ENCODE measurements at places on chromosomes 16 and 17. TPM values are rescaled to one million over a fixed set of nuclear protein-coding genes. Genes with fewer than 3 reads are reported as not detected.

- DNase-seq = no peak
- no peak overlapping the region for H3K27ac ChIP-seq
- no peak overlapping the region for H3K4me3 ChIP-seq
- no peaks in the 10 kb centered on the region for H3K4me1 ChIP-seq
These were observed 6.7 kb downstream of the SDR42E1 start for GRCh38 chr16:82004601-82005000.

DNA sequence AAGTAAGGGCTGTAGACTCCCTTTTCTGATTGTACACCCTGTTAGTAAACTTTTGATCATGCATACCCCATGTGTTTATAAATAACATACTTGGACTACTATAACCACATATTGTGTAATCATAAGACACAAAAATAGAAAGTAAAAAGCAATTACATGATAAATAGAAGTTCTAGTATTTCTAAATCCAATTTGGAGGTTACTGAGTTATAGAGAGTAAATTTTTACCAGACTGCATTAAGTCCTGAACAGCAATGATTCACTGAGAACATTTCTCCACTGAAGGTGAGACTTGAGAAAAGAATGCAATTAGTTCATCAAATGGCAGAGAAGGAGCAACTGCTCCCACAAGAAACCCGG lies 7.7 kb upstream of the TBKBP1 start:
- no peaks in the 10 kb centered on the region for H3K36me3 ChIP-seq
- no peaks in the 10 kb centered on the region for H3K27me3 ChIP-seq
- DNase-seq = no peak
- H3K4me3 ChIP-seq = no peak overlapping the region

NPIPB4 gene
- total RNA-seq = 45.7 TPM

DNA sequence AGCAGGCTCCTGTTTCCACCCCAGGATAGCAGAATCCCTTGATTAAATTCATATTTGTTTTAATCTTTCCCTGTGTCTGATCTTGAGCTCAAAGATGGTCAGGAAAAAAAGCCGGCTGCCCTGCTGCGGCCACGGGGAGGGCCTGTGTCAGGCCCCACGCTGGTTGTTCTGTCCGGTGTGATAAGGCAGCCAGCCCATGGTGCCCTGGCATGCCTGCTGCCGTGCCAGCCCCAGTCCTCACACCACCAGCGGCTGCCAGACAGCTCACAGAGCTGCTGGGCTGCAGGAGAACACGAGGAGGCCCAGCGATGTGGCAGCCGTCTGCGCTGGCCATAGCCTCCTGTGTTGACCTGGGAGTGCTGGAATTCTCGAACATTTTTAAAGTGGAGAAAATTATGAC lies 34.7 kb upstream of the BRD7 start:
- no peak overlapping the region for H3K4me3 ChIP-seq
- H3K4me1 ChIP-seq = no peaks in the 10 kb centered on the region
- H3K27ac ChIP-seq = no peak overlapping the region
- H3K36me3 ChIP-seq = no peaks in the 10 kb centered on the region
- no peak for DNase-seq

- peak overlapping the region; percentile 42 for H3K27ac ChIP-seq
- H3K36me3 ChIP-seq = no peaks in the 10 kb centered on the region
- H3K27me3 ChIP-seq = no peaks in the 10 kb centered on the region
These were observed 331.9 kb downstream of the SEC14L1 start for GRCh38 chr17:77472468-77473310.

PNMT gene
- total RNA-seq = not detected

CUEDC1 gene
- total RNA-seq = 15.2 TPM

DNA sequence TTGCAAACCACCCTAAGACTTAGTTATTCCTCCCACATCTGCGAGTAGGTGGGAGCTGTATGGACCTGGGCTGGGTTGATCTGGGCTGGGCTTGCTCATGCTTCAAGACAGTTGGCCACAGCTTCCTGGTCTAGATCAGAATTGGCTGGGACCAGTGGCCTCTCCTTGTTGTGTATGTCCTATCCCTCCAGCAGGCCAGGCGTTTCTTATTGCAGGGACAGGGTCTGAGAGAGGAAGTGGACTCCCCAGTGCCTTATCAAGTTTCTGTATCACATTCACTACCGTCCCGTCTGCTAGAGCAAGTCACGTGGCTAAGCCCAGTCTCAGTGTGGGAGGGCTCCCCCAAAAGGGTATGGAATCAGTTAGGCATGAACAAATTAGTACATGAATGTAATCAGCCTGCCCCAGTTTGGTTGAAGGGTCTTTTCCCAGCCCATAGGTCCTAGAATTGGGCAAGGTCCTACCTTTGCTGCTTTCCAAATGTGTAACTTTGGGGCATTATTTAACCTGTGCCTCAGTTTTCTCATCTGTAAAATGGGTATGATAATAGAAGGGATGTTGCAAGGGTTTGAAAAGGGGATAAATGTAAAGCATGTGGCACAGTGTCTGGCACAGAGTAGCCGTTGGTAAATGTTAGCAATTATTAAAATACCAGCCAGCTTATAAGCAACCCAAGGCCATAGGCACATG lies 36.0 kb downstream of the NKD1 start:
- no peak overlapping the region for H3K4me3 ChIP-seq
- H3K27ac ChIP-seq = no peak overlapping the region
- H3K4me1 ChIP-seq = no peaks in the 10 kb centered on the region
- H3K27me3 ChIP-seq = no peaks in the 10 kb centered on the region
- no peak for DNase-seq

PERCC1 gene
- 0.27 TPM for total RNA-seq

DNA sequence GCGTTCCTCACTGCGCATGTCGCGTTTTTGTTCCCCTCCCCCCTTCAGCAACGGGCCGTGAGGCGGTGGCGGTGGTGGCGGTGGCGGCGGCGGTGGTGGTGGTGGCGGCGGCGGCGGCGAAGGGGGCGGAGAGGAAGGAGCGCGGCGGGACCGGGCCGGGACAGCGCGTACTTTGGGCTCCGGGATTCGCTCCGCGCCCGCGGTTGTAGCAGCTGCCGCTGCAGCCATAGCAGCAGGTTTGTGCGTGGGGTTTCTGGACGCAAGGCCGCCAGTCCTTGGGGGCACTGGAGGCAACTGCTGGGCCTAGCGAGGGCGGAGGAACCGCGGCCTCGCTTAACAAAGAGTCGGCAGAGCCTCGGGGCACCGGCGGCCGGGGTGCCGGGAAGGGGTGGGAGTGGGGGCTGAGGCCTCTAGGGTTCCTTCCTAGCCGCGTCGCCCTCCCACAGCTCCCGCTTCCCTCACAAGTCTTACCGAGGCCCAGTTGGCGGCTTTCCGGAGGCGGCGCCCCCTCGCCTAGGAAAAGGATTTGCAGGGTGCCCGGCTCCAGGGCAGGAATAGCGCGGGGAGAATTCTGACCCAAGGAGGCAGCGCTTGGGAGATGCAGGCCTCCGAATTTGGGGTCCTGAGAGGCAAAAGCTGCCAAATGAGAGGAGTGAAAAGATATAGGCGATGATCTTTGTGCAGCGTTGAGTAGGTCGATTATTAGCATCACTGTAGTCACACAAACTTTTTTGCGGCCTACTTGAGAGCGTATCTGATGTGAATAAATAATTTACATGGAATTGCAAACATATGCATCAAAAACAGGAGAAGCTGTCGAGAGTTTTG lies at the start of gene DDX42:
Gene DDX42 (plus strand): TSS at position 30 of the 828 bp plus-strand sequence. CDS start 12,880 bp downstream, outside the sequence.
- peaks cover 8% of the 10 kb centered on the region for H3K4me1 ChIP-seq
- DNase-seq = peak; percentile 92
- H3K27ac ChIP-seq = peak within 1 kb of the TSS; percentile 99
- H3K36me3 ChIP-seq = no peaks in the 10 kb centered on the region
- H3K4me3 ChIP-seq = peak within 1 kb of the TSS; percentile 92

- H3K4me3 ChIP-seq = no peak overlapping the region
- no peaks in the 10 kb centered on the region for H3K4me1 ChIP-seq
- H3K27ac ChIP-seq = no peak overlapping the region
- DNase-seq = no peak
These were observed 13.6 kb upstream of the WFDC1 start for GRCh38 chr16:84281074-84281473.

- no peak overlapping the region for H3K27ac ChIP-seq
- no peaks in the 10 kb centered on the region for H3K36me3 ChIP-seq
- DNase-seq = no peak
- H3K4me3 ChIP-seq = no peak overlapping the region
- no peaks in the 10 kb centered on the region for H3K27me3 ChIP-seq
These were observed 7.5 kb upstream of the CEP131 start for GRCh38 chr17:81230043-81230820.

GRCh38 chr17:78962345-78962983 lies 17.3 kb downstream of the LGALS3BP start:
- DNase-seq = peak; percentile 77
- peak overlapping the region; percentile 15 for H3K27ac ChIP-seq
- no peaks in the 10 kb centered on the region for H3K4me1 ChIP-seq
- no peaks in the 10 kb centered on the region for H3K36me3 ChIP-seq
- H3K27me3 ChIP-seq = no peaks in the 10 kb centered on the region

DNA sequence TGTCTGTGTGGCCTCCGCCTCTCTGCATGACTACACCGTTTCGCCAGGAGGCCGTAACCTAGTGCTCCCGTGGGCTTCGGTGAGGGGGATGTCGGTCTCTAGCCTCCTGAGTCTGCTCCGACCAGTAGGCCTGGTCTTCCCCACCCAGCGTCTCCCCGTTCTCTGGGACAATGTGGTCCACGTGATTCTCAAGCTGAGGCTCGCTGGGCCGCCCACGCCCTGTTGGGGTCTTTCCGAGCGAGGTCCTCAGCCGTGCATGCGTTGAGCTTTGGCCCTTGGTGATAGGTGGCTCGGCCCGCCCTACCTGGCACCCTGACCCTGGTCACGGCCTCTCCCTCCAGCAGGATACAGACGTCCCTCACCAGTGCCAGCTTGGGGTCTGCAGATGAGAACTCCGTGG lies 30.9 kb downstream of the TSC2 start:
- no peak overlapping the region for H3K27ac ChIP-seq
- no peaks in the 10 kb centered on the region for H3K36me3 ChIP-seq
- DNase-seq = no peak
- H3K27me3 ChIP-seq = no peaks in the 10 kb centered on the region

RCVRN gene
- total RNA-seq = not detected
